ENCODE measurements at places on chromosomes 2 and 18. TPM values are rescaled to one million over a fixed set of nuclear protein-coding genes. Genes with fewer than 3 reads are reported as not detected.

CHMP1B gene
- 21.9 TPM for total RNA-seq

SERPINB10 gene
- 0.04 TPM for total RNA-seq

- H3K27me3 ChIP-seq: no peaks in the 10 kb centered on the region
- no peak for DNase-seq
- H3K27ac ChIP-seq: no peak overlapping the region
- no peaks in the 10 kb centered on the region for H3K36me3 ChIP-seq
- H3K4me1 ChIP-seq: no peaks in the 10 kb centered on the region
- no peak overlapping the region for H3K4me3 ChIP-seq
These were observed 136.6 kb downstream of the AGPS start for GRCh38 chr2:177529166-177529565.

- H3K27me3 ChIP-seq: no peaks in the 10 kb centered on the region
- H3K36me3 ChIP-seq: no peaks in the 10 kb centered on the region
- peak; percentile 46 for DNase-seq
These were observed 123.9 kb upstream of the CD302 start for GRCh38 chr2:159921752-159922404.

- H3K36me3 ChIP-seq: no peaks in the 10 kb centered on the region
- H3K4me1 ChIP-seq: no peaks in the 10 kb centered on the region
- no peak overlapping the region for H3K4me3 ChIP-seq
- DNase-seq: no peak
- no peak overlapping the region for H3K27ac ChIP-seq
- no peaks in the 10 kb centered on the region for H3K27me3 ChIP-seq
These were observed 156.2 kb upstream of the CELF4 start for GRCh38 chr18:37721544-37722522.
